ENCODE measurements at places on chromosomes 7 and 10.

- no peak for DNase-seq
Observed at GRCh38 chr10:8050556-8051108, 3.9 kb upstream of the GATA3 start.

- DNase-seq = no peak
Observed at GRCh38 chr7:75984130-75985008, 10.0 kb downstream of the TMEM120A start.

- no peak for DNase-seq
Observed at GRCh38 chr7:30679664-30680063, 2.6 kb downstream of the CRHR2 start.

GRCh38 chr7:30912986-30913811, 1.5 kb downstream of the AQP1 start:
- DNase-seq = no peak

DNA sequence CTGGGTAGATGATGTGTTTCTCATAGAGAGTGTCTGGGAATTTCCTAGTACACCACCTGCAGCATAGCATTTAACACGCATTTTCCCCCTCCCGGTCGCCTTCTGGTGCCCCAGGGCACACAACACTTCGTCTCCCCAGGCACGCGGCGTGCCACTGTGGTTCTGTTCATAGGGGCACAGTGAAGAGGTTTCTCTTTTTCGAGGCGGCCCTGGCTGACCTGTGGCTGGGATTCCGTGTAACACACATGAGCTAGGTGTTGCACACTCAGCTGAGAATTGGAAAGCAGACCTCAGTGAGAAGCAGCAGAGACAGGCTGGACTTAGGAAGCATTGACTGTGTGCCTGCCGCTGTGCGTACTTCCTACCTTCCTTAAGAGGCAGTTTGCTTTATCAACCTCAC, 214.3 kb upstream of the SHH start:
- peak; percentile 33 for DNase-seq

GRCh38 chr10:71512761-71513539, 116.2 kb downstream of the CDH23 start:
- no peak for DNase-seq

- DNase-seq = no peak
Observed at GRCh38 chr10:110076559-110077318, 69.0 kb downstream of the ADD3 start.

DNA sequence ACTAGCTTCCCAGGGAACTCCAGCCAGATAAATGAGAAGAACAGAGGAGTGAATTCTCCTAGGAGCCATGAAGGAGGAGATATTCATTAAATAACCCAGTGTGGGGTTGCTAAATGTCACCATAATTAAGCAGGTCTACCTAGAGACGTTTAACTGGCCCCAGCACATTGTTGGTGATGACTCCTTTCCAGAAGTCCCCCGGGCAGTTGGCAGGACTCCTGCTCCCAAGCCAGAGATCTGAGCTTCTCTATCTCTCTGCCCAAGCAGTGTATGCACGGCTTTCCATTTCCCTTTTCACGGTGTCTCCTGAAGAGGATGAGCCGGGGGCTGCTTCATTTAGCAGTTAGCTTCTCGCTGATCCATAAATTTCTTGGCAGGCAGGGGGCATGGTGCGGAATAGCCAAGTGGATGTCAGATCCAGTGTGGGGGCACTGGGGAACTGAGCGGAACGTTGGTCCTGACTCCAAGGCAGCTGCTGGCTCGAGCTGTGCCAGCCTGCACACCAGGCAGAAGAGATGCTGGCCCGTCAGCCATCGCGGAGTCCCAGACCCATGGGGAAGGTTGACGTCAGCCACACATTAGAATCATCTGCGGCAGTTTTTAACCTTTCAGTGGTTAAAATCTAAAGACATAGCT, 142.0 kb upstream of the NPY start:
- no peak for DNase-seq

DNA sequence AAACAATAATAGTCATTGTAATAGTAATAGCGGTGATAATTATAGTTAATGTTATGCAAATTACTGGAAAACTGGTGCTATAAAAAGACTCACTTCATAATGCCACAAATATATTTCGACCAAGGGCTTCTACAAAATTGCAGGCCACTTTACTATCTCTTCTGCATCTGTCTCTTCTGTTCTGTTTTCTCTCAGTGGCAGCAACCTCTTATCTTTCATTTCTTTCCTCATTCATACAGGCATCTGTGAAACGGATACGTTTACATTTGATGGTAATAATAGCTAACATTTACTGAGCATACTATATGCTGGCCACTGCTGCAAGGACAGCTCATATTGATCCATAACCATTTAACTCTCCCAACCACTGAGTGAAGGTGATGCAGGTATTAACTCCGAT, 537.4 kb upstream of the PFKP start:
- no peak for DNase-seq

DNA sequence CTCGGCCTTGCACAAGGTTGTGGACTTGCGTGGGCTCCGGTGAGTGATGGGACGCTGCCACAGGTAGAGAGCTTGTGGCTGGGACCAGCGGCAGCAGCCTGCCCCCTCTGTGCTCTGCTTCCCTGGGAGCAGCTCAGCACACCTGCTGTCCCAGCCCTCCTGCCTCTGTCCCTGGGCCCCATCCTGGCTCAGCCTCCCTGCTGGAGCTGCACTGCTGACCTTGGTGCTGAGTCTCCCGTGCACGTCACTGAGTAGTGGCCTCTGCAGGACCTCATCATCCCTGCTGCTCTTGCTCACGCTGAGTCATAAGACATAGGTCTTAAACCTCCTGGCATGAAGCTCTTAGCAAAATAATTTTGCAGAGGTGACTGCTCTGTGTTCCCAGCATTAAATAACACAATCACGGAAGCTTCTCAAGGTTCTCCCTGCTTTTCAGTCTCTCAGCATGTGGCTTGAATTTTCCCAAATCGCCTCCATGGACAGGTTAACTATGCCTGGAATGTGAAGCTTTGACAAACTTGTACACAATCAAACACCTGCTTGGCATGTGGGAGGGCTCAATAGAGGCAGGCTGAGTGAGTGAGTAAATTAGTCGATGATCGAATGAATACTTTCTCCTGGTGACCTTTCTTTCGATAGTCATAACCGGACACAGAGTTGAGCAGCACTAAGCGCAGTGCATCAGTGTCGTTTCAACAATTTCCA, 63.8 kb upstream of the NPS start:
- peak; percentile 13 for DNase-seq

GRCh38 chr10:78960316-78960800, 108.4 kb upstream of the ZMIZ1 start:
- DNase-seq = no peak

DNA sequence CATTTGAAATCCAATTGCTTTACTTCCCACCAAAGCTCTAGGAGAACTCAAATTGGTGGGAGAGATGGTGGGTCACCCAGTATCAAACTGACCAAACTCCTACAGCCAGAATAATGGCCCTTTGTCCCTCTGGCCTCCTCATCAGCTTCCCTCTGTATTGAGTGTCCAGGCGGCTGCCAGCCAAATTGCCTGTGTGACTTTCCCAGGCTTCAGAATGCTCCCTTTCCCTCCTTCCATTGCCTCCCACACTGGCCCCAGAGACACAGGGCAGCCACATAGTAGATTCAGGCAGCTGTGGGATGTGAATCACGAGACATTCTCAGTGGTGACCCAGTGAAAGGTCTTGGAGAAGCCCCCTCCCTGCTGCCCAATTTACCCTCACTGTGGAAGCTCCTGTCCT, 12.7 kb upstream of the VDAC2 start:
- DNase-seq = no peak

DNA sequence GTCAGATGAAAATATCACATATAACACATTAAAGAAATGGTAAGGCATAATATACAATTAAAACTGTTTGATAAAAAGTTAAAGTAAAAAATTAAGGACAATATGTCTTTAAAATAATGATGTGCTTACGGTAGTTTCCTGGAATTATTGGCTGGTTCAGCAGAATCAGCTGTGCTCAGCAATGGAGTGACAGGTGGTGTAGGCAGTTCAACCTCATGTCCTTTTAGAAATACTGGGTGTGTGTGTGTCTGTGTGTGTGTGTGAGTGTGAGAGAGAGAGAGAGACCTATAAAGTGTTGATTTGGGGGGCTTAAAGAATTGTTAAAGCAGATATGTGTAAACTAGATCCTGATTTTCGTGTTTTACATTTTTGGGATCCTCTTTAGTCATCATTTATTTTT, 141.2 kb downstream of the ADAM22 start:
- DNase-seq = no peak

GRCh38 chr10:62655337-62655994, 149.1 kb upstream of the ADO start:
- no peak for DNase-seq

DNA sequence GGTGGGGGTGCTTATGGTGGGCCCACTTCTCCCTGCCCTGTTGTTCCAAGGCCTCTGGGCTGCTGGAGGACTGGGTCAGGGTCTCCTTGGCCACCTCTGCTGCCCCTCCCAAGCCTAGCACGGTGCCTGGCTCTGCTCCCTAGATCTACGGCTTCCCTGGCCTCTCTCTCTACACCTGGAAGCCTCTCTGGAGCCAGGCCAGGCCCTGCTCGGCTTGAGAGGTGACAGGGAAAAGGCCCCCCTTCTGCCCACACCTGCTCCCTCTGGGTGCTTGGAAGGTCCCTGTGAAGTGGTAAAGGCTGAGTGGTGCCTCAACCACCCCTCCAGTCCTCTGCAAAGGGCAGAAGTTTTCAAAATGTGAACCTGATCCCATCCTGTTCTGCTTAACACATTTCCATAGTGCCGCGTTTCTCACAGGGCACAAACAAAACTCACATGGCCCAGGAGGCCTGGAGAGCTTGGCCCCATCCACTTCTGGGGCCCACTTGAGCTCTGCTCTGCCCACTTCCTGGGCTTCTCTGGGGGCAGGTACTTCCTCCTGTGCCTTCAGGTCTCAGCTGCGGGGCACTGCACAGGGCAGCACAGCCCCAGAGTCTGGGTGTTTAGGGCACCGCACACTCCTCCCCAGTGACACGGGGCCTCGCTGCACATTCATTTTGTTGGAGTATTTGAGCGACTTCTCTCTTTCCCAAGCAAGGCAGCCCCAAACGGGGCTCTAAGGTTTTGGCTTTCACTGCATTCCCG, 169.9 kb downstream of the PIP4K2A start:
- DNase-seq = no peak

- DNase-seq = peak; percentile 21
Observed at GRCh38 chr7:30800785-30801252, 29.6 kb downstream of the MINDY4 start.

GRCh38 chr10:81570878-81571794, 303.9 kb upstream of the NRG3 start:
- DNase-seq = no peak

DNA sequence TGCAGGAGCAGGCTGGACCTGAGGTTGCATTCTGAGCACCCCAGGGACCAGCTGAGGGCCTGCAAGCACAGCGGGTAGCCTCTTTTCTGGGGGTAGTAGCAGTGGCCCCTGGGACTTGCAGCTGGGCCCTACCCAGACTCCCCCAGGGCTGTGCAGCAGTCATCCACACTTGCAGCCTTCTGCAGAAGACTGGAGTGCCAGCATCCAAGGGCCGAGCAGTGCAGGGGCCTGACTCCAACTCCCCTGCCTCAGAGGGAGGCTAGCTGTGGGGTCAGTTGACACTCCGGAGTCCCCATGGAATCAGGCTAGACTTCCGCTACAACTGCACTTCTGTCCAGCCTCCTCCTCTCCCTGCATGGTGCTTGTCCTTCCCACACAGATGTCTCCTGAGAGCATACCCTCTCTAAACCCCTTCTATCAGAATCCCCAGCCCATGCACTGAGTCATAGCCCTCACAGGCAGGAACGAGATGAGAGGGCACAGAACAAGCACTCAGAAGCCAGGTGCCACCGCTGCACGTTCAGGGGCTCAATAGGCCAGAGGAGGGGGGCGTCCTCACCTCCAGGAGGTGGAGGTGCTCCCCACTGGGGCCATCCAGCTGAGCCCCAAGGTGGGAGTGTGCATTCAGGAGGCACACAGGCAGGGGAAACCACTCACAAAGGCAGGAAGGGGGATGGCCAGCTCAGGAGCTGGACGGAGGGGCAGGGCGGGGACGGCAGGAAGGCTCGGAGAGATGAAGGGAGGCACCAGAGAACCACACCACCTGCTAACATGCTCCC, 7.5 kb downstream of the RASGEF1A start:
- no peak for DNase-seq

GRCh38 chr10:67527351-67527750, 168.6 kb downstream of the CTNNA3 start:
- no peak for DNase-seq

- DNase-seq = no peak
Observed at GRCh38 chr7:95933618-95934017, 161.3 kb downstream of the DYNC1I1 start.

- DNase-seq = no peak
Observed at GRCh38 chr7:120837599-120837998, 20.3 kb downstream of the TSPAN12 start.

GRCh38 chr10:102620591-102621442, 23.5 kb upstream of the TRIM8 start:
- DNase-seq = no peak

DNA sequence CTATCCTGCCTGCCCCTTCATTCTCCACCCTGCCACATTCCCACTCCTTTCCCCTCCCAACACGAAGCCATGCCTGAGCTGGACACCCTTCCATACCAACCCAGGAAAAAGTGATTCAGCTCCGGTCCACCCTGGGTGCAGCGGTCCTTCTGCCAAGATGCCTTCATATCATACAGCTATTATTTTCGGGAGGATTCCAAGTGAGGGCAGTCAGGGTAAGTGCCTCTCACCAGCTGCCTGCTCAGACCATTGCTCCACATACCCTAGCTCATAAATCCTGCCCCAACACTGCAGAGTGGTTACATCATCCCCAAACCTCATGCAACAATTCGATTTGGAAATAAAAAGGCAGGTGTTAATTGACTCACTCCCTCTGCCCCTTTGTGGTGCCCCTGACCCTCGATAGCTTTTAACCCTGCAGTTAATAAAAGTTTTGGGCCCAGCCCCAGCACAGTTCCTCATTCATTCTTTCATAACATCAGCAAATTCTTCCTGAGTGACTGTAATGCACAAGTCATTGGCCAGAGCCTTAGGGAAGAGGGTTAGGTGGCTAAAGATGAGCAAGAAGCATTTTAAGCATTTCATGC, 42.6 kb downstream of the ZNF503 start:
- no peak for DNase-seq

- no peak for DNase-seq
Observed at GRCh38 chr10:100041306-100042002, 31.7 kb upstream of the DNMBP start.

- DNase-seq = no peak
Observed at GRCh38 chr10:73625004-73625883, 16.0 kb downstream of the MYOZ1 start.

- no peak for DNase-seq
Observed at GRCh38 chr7:128206747-128207500, 34.2 kb upstream of the LEP start.
